ENCODE measurements at places on chromosomes 11 and 22.

- DNase-seq = no peak
Observed at GRCh38 chr11:12604557-12605153, 69.6 kb upstream of the TEAD1 start.

DNA sequence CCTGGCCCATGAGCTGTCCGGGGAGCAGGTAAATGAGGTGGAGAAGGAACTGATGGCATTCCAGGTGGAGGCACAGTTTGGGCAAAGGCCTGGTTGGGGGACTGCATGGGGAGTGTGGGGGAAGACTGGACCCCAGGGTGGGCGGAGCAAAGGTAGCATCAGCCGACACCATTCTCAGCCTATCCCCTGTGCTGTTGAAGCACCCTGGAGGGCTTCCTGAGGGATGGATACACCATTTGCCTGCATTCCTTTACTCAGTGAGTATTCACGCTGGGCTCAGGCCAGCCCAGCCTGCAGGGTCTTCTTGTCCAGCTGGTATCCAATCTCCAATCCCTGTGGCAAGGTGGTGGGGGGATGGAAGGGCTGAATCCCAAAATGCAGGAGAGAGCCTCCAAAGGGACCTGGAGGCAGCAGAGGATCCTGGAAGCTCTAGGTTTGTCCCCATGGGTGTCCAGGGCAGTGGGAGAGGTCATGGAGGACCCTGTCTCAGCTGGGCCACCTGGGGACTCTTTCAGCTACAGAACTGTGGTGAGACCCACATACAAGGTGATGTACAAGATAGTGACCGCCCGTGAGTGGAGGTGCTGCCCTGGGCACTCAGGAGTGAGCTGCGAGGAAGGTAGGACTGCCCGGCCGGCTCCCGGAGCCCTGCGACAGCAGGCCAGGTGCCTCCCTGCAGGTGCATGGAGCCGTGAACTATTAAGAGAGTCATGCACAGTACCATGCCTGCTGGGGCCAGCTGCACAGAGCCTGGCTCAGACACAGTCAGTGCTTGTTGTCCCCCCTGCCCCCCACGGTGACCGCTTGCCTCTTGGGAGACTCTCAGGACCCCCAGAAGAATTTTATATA lies 9.5 kb downstream of the EMID1 start:
- DNase-seq = no peak

- no peak for DNase-seq
Observed at GRCh38 chr22:40679249-40679963, at the start of gene MCHR1. TSS of gene MCHR1 (plus strand) at chr22:40679484. CDS start at chr22:40679653, 169 bp downstream.

GRCh38 chr11:20156876-20157613 lies 3.2 kb downstream of the DBX1 start:
- no peak for DNase-seq
